ENCODE measurements at places on chromosomes 12 and 14.

DNA sequence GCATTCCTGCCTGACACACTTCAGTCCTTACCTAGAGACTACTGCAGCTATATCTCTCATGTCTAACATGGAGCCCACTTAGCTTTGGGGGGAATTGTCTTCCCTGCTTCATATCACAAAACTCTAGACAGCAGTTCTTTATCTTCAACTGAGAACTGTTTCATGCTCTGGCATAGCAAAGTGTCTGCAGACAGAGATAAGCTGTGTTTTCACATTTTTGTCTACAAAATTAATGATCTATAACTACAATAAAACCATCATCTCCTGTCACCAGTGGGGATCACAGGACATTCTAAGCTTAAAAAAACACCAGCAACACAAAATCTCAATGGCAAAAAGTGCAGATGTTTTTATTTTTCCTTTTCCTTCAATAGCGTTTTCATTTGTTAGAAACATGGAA is 137.1 kb upstream of the VRK1 start:
- DNase-seq, result no peak

DNA sequence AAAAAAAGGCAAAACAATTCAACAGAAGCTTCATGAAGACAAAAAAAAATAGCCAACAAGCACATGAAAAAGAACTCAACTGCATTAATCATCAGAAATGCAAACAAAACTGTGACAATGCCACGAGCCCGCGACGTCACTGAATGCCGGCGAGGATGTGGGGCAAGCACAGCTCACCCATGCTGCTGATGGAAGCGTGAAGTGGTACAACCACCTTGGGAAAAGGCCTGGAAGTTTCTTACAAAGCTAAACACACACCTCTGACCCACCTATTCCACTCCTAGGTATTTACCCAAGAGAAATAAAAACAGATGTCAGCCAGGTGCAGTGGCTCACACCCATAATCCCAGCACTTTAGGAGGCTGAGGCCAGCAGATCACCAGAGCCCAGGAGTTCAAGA is 10.5 kb downstream of the BTBD6 start:
- no peak for DNase-seq

GRCh38 chr14:91464615-91465205 is 45.4 kb downstream of the PPP4R3A start:
- no peak for DNase-seq

- DNase-seq, result no peak
These were observed 192.2 kb downstream of the TMTC3 start for GRCh38 chr12:88334271-88334670.

DNA sequence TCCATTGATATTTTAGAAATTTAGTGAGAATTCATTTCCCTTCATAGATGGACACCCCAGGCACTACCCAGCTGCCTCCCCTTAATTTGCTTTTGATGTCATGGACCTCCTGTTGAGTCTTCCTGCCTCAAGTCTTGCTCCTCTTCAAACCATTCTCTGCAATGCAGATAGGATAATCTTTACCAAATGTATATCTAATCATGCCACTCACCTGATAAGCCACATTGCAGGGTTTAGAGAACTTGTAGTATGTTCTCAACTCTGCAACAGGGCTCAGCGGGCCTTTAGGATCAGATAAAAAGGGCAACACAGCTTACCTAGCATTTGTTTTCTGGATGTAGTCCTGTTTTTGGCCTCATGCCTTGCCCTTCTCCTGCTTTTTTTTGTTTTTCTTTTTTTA is 234.5 kb downstream of the EMP1 start:
- DNase-seq, result no peak

All from ascending aorta (tissue), 2 donors.